ENCODE measurements at places on chromosomes 6 and 20.
A peak's percentile ranks its signal among the peaks of the same experiment; 100 is the strongest.

DNA sequence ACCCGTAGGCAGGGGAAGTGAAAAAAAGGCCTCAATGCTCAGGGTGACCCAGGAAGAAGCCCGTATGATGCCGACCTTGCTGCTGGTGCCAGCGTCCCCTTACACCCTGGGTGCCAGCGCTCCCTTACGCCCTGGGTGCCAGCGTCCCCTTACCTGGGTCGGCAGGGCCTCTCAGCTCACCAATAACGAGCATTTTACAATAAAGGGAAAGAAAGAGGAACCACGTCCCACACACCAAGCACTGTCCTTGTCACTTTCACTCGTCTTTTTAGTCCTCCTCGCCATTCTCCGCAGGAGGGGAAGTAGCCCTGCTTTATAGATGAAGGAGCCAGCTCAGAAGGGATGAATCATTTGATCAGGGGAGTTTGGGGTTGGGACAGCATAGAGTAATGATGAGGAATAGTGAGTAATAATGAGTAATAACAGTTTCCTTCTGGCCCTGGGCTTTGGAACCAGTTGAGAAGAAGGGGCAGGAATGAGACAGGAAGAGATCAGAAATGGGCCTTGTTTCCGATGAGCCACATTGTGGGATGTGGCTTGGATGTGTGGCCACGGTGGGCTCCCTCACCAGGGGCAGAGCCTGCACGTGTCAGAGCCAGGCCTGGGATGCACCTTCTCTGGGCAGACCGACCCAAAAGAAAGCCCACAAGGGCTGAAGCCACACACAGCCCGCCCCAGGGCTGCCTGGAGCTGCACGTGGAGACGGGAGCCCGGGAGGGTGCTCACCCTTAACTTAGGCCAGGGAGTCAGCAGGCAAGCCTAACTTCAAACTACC lies 75.7 kb downstream of the SYNJ2 start:
- peak; percentile 17 for DNase-seq

DNA sequence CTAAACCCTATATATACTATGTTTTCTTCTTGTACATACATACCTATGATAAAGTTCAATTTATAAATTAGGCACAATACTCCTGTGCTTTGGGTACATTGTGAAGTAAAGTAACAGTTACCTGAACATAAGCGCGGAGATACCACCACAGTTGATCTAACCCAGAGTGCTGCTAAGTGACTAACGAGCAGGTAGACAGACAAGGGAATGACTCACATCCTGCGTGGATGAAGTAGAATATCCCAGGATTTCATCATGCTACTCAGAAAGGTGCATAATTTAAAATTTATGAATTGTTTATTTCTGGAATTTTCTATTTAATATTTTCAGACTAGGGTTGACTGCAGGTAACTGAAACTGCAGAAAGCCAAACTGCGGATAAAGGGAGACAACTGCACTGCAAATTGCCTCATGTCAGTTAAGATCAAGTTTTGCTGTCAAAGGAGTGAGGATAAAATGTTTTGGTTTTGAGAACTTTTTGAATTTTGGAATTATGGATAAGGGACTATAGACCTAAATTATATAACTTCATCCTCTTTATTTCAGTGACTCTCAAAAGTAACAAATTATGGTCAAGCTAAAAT lies 14.4 kb downstream of the MKKS start:
- DNase-seq, result no peak

- DNase-seq, result no peak
Measured at GRCh38 chr6:112997421-112998085, 650.4 kb downstream of the RFPL4B start.

DNA sequence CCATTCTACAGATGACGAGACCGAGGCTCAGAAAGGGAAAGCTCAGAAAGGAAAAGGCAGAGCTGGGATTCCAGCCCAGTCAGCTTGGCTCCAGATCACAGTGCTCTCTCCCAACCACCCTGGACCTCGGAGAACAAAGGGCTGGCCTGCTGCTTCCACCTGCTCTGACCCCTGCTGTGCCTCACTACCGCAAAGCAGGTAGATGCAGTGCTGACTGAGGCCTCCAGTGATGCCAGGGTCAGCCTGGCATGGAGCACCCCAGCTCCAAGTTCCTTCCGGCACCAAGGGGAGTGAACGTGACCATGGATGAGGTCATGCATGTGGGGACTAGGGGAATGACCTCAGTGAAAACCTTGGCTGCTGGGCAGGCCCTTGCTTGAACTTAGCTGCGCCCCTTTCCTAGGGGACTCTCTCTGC lies 20.7 kb upstream of the TLDC2 start:
- DNase-seq, result no peak

DNA sequence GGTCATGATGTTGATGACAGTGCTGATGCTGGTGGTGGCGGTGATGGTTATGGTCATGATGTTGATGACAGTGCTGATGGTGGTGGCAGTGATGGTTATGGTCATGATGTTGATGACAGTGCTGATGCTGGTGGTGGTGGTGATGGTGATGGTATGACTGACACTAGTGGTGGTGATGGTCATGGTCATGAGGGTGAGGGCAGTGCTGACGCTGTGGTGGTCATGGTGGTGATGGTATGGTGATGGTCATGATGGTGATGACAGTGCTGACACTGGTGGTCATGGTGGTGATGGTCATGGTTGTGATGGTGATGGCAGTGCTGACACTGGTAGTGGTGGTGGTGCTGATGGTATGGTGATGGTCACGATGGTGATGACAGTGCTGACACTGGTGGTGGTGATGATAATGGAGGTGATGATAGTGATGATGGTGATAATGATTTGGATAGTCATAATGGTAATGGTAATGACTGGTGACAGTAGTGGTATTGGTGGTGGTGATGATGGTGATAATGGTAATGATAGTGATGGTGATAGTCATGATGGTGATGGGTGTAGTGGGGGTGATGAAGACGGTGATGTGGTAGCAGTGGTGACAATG lies 206.2 kb downstream of the CDH4 start:
- no peak for DNase-seq

- DNase-seq, result no peak
Measured at GRCh38 chr20:59258221-59258621, 42.2 kb upstream of the EDN3 start.

GRCh38 chr6:16206595-16207037 lies 31.8 kb upstream of the GMPR start:
- DNase-seq, result no peak

DNA sequence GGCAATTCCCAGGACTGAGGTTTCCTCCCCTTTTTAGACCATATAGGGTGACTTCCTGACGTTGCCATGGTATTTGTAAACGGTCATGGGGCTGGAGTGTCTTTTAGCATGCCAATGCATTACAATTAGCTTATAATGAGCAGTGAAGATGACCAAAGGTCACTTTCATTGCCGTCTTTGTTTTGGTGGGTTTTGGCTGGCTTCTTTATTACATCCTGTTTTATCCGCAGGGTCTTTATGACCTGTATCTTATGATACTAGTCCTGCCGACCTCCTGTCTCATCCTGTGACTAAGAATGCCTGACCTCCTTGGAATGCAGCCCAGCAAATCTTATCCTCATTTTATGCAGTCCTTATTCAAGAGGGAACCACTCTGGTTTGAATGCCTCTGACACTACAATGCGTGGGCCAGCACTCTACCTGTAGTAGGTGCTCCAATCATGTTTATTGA lies 190.1 kb downstream of the KCNQ5 start:
- DNase-seq, result no peak

- no peak for DNase-seq
Measured at GRCh38 chr6:13140980-13141379, 187.4 kb downstream of the TBC1D7 start.

GRCh38 chr6:142518126-142518525 lies 216.3 kb downstream of the ADGRG6 start:
- DNase-seq, result no peak

GRCh38 chr20:57666106-57666833 lies 43.5 kb downstream of the PMEPA1 start:
- DNase-seq, result no peak

GRCh38 chr6:110033749-110034666 lies 55.9 kb downstream of the GPR6 start:
- no peak for DNase-seq

GRCh38 chr20:34022151-34022838 lies 28.6 kb downstream of the RALY start:
- DNase-seq, result peak; percentile 41

DNA sequence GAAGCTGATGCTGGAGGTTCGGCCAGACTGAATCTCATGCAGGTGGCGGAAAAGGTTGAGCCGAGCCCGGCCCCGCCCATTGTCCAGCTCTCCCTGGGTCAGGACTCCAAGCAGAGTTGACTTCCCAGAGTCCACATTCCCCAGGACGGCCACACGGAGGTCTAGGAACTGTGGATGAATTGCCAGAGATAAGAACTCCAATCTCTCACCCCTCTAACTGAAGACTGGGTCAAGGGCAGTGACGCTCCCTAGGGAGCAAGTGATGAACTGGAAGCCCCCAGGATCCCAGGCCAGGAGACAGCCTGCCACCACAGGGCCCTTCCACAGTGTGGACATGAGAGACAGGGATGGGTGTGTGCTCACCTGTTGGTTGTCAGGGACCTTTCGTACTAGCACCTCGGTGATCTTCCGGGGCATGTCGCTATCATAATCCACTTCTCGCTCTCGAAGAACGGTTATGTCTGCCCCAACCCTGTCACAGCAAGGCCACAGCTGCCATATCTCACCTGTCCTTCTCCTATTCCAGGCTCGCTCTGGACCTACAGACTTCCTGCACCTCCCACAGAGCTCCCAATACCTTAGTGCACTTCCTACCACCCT lies 3.6 kb downstream of the GTPBP2 start:
- no peak for DNase-seq

DNA sequence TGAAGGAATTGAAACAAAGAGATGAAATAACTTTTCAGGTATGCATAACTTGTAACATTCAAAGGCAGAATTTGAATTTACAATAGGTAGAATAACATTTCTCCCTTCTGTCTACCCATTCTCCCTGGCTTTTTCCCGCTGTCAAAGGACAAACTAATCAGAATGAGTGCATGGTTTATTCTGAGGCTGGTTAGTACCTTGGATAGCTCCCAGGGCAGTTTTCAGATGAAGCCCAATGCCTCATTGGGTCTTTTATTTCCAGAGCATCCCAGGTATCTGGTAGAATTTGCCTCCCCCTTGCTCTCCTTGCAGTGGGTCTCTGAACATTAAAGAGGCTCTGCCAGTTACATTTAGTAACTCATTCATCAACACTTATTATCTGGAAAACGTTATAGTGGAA lies 665.5 kb downstream of the BCKDHB start:
- no peak for DNase-seq

GRCh38 chr6:97885325-97885724 lies 602.3 kb upstream of the MMS22L start:
- DNase-seq, result no peak

DNA sequence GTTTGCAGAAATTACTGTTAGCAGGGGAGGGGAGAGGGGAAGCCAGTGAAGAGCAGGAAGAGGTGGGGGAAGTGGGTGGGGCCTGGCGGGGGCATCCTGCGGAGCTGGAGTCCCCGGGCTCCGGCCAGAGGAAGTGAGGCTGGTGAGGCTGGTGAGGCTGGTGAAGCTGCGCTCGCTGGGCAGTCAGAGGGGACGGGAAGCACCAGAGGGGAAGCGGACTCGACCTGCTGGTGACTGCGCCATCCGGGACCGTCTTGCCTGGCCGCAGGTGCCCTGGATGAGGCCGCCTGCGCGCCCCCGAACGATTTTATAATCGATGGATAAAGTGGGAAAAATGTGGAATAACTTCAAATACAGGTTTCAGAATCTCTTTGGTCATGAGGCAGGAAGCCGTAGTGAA lies 635.3 kb upstream of the MARCKS start:
- DNase-seq, result no peak

GRCh38 chr6:148750838-148751792 lies 4.3 kb downstream of the UST start:
- no peak for DNase-seq

DNA sequence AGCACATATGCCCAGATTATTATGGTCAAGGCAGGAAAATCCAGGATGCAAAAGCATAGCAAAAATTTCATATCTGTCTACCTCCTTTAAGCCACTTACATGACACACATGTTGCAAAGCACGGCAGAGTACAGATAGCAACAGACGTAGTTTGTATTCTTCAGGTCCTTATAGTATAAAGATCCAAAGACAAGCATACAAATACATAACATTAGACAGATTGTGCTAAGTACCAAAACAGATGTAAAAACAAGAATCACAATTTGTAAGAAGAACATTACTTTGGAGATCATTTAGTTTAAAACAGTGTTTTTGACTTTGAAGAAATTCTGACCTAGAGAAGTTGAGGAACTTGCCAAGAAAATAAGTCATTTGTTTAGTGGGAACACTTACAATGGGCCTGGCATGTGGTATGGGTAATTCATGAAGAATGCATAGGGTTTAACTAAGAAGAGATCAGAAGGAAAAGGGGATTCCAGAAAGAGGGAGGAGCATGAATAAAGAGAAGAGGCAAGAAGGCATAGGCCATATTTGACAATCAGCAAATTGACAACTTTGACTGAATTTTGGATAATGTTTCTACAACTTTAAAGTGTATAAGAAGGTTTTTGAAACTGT lies 30.6 kb upstream of the LMBRD1 start:
- DNase-seq, result no peak

DNA sequence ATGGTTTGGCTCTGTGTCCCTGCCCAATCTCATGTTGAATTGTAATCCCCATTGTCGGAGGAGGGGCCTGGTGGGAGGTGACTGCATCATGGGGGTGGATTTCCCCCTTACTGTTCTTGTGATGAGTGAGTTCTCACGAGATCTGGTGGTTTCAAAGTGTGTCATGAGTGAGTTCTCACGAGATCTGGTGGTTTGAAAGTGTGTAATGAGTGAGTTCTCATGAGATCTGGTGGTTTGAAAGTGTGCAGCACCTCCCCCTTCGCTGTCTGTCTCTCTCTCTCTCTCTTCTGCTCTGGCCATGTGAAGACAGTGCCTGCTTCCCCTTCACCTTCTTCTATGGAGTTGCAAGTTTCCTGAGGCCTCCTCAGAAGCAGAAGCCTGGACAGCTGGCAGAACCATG lies 87.6 kb downstream of the MYLK4 start:
- no peak for DNase-seq

DNA sequence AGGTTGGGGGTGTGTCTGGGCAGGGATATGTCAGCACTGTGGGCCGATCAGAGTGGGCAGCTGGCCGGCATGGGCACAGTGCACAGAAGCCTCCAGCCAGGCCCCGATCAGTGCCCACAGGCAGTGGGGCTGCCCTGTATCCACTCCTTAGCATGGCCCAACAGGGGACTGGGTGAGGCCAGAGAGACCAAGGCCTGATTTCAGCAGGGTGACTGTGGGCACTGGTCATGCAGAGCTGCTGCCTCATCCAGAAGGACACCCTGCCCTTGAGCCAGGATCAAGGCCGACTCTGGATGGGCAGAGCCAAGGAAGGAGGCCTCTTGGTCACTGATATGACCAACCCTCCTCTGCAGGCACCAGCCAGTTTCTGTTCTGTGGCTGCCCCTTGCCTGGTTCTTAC lies 159.7 kb downstream of the CDH4 start:
- DNase-seq, result no peak
